ENCODE measurements at places on chromosomes 1 and 21.

DNA sequence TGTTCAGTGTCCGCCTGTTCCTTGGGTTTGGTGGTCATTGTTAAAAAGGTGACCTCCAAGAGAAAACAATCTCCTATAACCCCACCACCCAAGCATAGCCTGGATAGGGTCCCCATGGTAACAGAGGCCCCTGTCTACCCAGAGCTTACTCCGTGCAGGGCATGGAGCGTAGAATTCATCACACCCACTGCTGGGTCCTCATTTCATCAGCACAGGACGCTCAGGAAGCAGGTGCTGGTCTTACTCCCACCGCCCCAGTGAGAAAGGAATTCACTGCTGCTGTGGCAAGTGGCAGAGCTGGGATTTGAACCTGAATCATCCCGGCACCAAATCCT, 37.0 kb downstream of the ARHGEF10L start:
- no peak for DNase-seq

DNA sequence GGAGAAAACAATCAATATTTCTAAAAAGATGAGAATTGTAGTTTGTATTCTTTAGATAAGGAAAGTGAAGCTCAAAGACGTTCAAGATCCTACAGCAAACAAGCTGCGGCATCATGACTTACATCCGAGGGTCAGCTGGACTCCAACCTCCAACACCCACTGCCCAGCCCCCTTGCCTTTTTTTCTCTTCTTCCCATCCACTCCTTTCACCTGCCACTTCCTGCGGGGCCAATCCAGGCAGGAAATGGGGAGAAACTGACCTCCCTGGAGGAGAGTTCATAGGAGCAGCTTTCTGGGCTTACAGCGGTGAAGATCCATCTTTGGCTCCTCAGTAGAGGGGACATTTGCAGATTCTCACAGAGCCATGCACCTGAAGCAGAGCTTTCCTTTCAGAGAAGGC, 361.5 kb downstream of the PTPRU start:
- no peak for DNase-seq

DNA sequence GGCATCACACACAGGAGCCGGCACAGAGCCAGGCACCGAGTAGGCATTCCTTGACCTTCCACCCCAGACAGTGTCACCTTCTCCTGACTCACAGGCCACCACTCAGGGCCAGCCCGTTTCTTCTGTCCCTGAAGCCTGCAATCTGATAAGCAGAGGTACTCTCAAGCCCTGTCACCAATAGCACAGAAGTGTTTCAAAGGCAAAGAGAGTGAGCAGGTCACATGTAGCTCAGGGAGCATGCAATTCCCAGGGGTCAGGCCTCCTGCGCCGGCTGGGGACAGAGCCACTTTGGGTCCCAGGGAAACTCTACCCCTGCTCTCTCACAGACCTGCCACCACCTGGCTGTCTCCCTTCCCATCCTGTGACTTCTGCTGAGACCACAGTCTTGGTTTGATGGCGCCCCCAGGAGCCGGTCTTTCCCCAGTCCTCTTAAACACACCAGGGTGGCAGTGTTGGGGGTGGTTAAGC, 13.2 kb downstream of the CAPN9 start:
- no peak for DNase-seq

- no peak for DNase-seq
These were observed 31.9 kb downstream of the SLC44A5 start for GRCh38 chr1:75579046-75579445.

DNA sequence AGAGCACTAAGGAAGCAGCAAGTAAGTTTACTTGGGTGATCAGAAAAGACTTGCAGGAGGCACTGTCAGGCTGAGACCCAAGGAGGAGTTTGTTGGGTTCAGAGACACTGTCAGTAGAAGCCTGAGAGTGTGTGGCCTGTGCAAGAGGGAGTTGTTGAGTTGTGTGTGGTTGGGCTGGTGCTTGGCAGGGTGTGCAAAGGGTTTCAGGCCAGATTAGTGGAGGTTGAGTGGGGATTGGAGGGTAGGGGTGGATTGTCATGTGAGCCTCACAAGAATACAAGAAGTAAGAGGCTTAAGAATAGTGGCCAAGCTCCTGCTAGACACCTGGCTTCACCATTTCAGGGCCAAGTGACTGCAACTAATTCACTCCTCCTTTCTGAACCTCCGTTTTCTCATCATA, 8.9 kb upstream of the KIF21B start:
- DNase-seq, result no peak

DNA sequence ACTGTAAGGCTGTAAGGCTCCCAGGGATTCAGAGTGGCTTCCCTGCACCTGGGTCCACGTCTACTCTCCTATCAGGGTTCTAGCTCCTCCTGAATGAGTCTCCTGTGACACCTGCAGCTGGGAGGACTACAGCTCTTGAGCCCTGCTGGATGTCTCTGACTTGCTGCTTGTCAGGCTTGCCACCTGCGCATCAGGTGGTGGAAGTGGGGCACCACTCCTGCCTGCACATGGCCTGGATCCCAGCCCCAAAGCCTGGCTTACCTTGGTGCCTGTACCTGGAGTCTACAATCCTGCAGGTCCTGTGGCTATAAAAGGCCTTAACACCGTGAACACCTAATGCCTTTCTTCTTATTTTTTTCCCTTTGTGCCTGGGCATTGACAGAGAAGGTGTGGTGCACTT, 82.2 kb downstream of the FAM78B start:
- DNase-seq, result no peak

GRCh38 chr1:170578359-170578758, 46.4 kb downstream of the GORAB start:
- no peak for DNase-seq

DNA sequence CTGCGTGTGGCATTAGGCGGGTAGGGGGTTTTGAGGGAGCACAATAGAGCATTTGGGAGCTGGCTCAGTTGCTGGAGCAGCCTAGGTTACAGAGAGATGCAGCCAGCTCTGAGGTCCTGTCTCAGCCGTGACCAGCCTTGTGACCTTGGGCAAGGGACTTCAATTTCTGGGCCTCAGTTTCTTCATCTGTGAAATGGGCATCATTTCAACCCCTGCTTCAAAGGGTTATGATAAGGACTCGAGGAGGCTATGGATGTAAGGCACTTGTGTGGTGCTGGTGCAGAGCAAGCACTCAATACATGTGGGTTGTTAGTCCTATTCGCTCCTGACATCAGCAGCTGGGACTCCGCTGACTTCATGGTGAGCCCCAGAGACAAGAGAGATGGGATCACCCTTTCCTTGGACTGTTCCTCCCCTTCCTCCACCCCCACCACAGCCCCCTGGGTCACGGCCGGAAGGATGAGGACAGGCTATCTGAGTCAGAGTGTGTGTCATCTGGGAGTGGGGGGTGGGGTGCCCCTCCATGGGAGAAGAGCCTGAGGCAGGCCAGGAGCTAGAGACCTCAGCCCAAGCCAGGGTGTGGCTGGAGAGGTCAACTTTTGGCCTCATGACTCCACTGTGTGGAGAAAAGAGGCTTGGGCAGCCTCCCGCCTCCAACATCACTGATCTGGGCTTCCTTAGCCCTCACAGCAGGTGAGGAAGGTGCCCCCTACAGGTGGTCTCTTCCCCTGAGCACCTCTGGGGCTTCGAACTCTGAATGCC, 71.4 kb upstream of the ZBTB40 start:
- no peak for DNase-seq

DNA sequence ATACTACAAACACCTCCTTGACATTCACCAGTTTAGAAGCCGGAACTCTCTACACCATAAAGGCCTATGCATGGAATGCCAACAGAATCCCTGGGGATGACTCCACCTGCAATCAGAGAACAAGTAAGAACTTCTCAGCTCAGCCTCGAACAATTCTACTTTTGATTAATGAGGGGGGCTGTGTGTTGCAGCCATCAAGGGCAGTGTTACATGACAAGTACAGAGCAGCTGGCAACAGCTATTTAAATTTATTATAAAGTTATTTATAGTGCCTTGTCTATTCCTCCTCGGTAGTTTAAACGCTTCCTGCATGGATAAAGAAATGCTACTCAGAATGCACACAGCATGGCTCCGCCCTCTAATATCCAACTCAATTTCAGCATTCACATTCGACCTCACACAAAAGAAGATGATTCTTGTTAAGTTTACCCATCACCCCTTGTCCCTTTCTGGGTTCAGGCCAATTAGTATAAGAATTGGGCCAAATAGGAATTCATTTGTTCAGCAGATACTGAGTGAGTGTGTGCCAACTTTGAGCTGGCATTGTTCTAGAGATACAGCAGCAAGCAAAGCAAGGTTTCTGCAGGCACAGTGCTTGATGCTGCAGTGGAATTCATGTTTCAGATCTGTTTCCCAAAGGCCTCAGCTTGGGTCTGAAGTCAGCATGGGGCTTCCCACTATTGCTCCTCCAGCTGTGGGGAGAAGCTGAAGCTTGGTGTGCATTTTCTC, 6.4 kb downstream of the FNDC7 start:
- no peak for DNase-seq

- DNase-seq, result no peak
These were observed 1225.8 kb upstream of the PRMT6 start for GRCh38 chr1:105830571-105831146.

Measured in stimulated activated CD8-positive, alpha-beta memory T cell treated with anti-CD3 and anti-CD28 coated beads, Interleukin-7, amount 100 ng/mL, for 24 hours (primary cell).